ENCODE measurements at places on chromosomes 1 and 21.
A peak's percentile ranks its signal among the peaks of the same experiment; 100 is the strongest.

DNA sequence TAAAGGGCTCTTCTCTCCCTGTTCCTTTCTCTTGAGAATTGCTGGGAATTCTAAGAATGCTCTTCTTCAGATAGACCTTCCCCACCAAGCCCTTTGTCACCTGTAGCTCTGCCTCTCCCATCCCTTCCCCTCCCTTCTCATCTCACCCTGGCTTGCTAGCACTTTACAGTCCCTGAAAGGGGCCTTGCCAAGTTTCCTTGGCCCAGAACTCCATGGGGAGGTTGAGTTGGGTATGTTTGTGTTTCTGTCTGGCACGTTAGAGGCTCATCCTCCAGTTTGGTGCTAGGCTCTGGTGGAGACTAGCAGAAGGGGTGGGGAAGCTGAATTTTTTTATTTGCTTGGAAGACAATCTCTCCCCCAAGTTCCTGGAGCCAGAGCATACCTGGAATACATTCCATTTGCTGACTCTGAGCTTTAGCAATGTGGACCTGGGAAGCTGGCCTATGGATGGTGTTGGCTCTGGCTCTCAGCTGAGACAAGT, 4.9 kb downstream of the CGN start:
- DNase-seq, result no peak

- peak; percentile 3 for DNase-seq
Measured at GRCh38 chr1:170555370-170555769, 23.4 kb downstream of the GORAB start.

DNA sequence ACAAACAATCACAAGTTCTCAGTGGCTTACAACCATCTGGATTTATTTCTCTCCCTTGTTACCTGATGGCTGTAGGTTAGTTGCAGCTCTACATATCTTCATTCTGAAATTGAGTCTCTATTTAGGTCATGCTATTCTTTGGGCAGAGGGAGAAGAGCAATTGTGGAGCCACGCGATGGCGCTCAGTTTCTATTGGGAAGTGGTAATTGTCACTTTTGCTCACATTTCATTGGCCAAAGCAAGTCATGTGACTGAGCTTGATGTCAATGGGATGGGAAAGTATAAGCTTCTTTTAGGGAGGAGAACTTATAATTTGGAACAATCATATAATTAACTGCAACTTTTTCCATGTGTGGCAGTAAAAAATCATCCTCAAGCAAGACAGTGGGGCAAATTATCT, 166.5 kb downstream of the LMO4 start:
- peak; percentile 36 for DNase-seq

- DNase-seq, result no peak
Measured at GRCh38 chr1:224234017-224234416, 51.0 kb downstream of the DEGS1 start.

- DNase-seq, result no peak
Measured at GRCh38 chr1:28340221-28340974, 11.6 kb downstream of the MED18 start.

All from MM.1S (cell line).